Skeletal muscle cell (primary cell): ENCODE measurements at places on chromosomes 3 and 15.
A peak's percentile ranks its signal among the peaks of the same experiment; 100 is the strongest.

DNA sequence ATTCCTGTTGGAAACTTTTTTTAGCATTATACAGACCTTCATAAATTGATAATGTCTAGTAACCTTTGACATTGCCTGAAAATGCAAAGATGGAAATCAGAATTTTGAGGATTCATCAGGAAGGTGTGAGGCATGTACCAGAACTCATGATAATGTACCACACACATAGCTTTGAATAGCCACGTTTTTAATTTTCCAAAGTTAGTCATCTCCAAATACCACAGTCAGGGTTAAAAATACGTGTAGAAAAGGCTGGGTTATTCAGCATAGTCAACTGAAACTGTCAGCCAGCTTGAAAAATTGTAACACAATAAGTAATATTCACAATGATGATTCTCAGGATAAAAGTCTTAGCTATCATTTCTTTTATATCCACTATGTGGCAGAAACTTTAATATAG, 102.0 kb upstream of the THRB start:
- DNase-seq, result no peak

DNA sequence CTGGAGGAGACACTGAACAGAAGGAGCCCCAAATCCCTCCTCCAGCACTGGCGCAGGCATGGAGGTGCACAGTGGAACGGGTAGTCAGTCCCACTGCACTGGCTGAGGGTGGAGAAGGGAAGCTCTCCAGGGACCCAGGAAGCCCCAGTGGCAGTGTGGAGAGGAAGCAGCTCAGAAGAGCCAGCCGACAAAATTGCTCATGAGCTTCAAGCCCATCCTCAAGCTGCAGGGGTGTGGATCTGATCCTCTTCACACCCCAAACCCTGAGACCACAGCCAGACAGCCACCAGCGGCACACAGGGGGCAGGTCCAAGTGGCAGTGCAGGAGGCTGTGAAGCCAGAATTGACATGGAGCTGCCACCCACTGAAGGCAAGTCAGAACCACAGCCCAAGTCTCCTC, 32.1 kb downstream of the CYFIP1 start:
- no peak for DNase-seq

DNA sequence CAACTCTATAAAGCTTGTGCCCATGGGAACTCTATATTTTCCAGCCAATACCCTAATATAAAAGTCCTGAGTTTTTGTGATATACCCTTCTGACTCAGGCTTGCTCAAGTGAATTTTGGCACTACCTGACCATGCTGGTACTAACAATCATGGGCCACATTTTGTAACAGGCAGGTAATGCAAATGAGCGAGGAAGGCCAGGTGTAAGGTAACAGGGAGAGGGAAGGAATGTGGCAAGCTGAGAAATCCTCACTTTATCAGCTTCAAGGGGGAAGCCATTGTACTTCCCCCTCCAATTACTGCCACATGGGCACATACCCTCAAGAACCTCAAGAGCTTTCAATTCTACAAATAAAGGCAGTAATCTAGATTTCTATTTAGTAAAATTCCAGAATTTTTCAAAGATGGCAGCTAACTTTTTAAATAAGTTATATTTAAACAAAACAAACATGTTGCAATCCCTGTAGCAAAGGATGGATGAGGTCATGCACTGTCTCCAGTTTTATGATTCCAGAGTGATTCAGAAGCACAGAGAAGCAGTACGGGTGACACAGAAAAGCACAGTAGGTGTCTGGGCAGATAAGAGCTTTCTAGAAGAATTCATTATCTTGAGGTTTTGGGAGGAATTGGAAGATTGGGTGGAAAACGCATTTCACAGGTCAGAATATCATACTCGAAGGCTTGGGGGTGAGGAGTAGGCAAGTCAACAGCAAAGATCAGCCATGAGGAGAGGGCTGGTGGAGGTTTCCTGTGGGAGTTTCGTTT, 87.6 kb downstream of the FOXP1 start:
- peak; percentile 79 for DNase-seq

DNA sequence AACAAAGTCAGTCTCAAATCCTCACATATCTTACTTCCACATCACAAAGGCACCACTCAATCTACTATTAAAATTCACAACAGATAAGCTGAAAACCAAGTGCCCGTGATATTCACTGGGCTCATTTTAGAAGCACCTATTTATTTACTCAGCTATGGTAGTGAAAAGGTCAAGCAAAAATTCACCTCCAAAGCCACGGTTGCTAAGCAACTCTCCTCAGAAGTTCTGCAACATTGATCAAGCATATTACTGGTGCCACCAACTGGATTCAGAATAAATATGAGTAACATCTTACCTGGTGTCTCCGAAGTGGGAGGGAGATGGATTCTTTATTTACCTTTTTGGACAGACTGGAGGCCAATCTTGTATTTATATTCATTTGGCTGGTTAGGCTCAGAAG, 714.8 kb downstream of the FHIT start:
- DNase-seq, result no peak

- DNase-seq, result no peak
Observed at GRCh38 chr3:166759736-166760513, 620.2 kb downstream of the ZBBX start.

DNA sequence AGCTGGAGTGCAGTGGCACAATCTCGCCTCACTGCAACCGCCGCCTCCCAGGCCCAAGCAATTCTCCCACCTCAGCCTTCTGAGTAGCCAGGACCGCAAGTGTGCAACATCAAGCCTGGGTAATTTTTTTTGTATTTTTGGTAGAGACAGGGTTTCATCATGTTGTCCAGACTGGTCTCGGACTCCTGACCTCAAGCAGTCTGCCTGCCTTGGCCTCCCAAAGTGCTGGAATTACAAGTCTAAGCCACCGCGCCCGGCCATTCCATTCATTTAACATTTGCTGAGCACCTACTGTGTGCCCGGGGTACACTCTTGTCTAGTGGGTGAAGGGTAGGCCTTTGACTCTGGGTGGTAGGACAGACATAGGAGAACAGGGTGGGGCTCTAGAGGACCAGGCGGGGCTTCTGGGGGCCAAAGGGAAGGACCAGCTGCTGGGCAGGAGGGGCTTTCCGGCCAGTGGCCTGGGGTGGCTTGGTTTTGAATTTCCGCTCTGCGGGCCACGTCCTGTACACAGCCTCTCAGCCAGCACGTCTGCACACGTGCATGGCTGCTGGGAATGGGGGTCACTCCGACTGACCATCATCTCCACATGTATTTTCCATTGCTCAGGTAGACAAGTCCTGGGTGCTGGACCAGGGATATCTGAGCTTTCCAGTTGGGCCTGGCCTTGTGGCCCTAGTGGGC, 2.4 kb downstream of the SLC38A3 start:
- DNase-seq, result no peak

DNA sequence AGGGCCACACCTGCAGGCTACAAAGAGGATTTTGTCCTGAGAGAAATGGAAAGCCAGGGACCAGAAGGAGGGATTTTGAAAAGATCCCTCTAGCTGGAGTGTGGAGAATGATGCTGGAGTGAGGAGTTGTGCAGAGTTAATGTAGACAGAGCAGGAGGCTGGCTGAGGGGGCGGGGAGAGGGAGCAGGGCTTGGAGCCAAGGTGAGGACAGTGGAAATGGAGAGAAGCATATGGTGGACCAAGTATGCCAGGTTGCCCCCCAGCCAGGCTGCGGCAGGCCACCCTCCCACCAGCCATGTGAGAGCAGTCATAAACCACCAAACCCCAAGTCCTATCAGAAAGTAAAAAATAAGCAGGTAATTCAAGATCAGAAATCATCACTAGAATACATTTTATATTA, 14.7 kb downstream of the RARRES1 start:
- DNase-seq, result no peak

DNA sequence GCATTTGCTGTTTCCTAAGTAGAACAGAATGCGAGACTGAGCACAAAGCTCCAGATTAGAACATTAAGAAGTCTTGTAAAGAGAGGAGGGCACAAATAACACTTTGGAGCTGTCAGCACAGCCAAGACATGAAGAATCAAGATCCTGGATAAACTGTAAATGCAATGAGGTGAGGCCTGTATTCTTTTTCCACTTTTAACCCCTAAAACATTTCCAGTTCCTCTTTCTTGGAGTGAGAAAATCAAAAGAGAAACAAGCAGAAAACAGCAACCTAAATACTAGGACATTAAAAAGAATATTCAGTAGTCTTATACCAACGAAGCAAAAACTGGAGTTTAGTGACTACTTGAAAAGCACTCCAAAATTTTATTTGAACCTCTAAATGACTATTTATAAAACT, 204.3 kb downstream of the ZBTB20 start:
- no peak for DNase-seq

- no peak for DNase-seq
Observed at GRCh38 chr3:64329037-64329436, 103.8 kb upstream of the PRICKLE2 start.

DNA sequence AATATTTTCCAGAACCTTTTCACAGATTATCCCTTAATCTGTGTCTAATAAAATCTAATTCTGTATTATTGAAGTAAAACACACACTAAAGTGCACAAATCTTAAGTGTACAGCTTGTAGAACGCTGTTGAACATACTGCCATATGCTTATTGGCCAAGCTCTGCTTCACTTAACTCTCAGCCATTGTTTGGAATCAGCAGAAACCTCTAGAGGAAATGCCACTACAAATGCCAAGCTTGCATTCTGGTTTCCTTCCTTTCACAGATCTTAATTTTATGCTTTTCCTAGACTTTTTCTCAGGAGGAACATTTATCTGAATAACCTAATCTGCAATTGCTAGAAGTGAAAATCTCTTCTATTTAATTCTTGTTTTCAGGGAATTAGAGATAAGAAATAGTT, 10.1 kb downstream of the MNS1 start:
- DNase-seq, result no peak

GRCh38 chr15:85973584-85974347, 105.9 kb upstream of the AGBL1 start:
- DNase-seq, result peak; percentile 16

DNA sequence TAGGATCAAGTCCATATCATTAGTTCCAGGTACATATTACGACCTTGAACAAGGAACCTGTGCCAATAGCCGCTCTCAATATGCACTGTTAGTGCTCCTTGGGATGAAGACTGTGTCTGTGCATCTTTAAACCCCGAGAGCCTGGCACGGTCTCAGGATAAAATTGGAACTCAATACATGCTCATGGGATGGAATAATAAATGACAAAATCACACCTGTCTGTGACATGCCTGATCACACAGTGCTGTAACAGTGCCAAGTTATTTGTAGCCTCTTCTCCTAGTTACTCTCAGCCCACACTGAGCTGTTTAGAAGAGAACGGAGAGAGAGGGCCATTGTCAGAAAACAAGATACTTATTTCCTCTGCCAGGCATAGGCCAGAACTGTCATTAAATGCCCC, 82.2 kb downstream of the SSR3 start:
- DNase-seq, result no peak

GRCh38 chr15:74451861-74452835, 8.8 kb downstream of the UBL7 start:
- no peak for DNase-seq
